Aorta (tissue), 5 donors: ENCODE measurements at places on chromosomes 4 and X. TPM values are rescaled to one million over a fixed set of nuclear protein-coding genes. Genes with fewer than 3 reads are reported as not detected.

GRCh38 chr4:186248643-186249042 is 17.3 kb upstream of the F11 start:
- no peak for DNase-seq

DNA sequence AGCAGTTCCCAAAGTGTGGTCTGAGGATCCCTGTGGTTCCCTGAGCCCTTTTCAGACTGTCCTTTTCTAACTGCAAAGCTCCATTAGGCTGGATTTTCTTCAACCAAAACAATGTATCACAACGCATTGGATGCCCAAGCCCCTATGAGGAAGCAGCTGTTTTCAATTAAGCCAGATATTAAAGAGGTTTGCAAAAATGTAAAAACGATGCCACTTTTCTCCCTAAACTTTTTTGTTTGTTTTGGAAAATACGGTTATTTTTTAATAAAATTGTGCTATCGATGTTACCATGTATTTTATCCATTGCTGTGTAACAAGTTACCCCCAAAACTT is 170.4 kb upstream of the BCOR start:
- no peak for DNase-seq

DNA sequence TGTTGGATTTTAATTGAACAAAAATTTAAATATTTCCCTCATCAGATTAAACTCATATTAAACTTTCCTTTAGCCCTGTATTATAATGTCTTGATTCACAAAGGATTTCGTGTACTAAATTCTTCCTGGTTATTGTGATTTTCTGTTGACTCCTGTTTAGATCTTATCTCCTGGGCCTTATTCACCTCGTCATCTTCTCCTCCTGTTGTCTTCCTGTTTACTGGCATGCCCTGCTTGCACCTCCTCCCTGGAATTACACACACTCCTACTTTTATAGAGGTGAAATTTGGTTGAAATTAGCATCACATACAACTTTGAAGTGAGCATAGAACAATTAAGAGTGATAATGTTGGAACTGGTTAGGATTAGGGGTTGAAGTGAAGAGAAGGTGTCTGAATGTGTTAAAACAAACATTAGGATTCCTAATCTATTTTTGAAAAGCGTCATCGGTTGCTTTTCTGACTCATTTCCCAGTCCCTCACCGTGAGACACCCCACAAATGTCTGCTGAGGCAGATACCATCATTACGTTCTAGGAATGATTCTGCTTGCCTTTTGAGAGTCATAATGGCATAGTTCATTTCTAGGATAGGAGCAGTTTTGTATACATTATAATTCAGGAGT is 32.5 kb downstream of the TLL1 start:
- DNase-seq: no peak

PPP4R3C gene
- total RNA-seq: not detected

BANK1 gene
- 1.5 TPM for total RNA-seq

ADGRL3 gene
- 26.7 TPM for total RNA-seq
